ENCODE measurements at places on chromosomes 7 and 10.
A peak's percentile ranks its signal among the peaks of the same experiment; 100 is the strongest.

DNA sequence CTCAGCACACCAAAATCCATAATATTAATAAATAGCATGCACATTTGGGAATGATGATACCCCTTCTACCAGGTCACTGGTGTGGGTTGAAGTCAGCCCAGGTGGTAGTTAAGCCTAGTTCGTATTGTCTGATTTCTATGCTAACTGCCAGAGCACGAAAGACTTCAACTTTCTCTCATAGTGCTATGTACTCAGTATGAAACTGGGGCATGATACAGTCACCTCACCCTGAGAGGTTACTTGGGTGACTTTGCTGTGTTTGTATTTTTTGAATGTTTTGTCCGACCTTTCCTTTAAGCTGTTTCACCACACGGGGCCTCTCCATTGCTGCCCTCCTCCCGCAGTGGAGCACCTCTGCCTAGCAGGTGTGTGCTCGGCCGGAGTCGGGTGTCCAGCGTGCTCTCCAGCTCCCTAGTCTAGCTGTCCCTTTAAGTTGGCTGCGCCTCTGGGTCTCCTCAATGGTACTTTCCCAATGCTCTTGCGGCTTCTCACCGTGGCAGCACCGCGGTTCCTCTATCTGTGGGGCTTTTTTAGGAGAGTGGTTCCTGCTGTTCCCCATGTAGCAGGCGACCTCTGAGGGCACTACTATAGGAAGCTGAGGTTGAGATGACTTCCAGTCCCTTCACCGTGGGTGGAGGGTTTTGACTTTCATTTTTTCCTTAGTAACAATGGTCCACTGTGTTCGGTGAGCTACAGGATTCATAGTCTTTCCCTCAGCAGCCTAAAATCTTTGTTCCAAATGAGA, 524.0 kb upstream of the PFKP start:
- no peak for DNase-seq

- DNase-seq = peak; percentile 15
These were observed 195.0 kb downstream of the CALN1 start for GRCh38 chr7:72217151-72217550.

- DNase-seq = no peak
These were observed 165.3 kb downstream of the USP6NL start for GRCh38 chr10:11446133-11446532.

- no peak for DNase-seq
These were observed 33.3 kb downstream of the DDC start for GRCh38 chr7:50531928-50532327.

All from RWPE1 (cell line).